Activated naive CD8-positive, alpha-beta T cell treated with anti-CD3 and anti-CD28 coated beads, Interleukin-2, amount 10 ng/mL, durations not matched to agents 7 days and 5 days (primary cell): ENCODE measurements at places on chromosomes 1 and 21.

GRCh38 chr21:38249256-38249655, 7.5 kb upstream of the KCNJ15 start:
- H3K36me3 ChIP-seq: no peaks in the 10 kb centered on the region
- H3K4me1 ChIP-seq: peaks cover 17% of the 10 kb centered on the region
- H3K27ac ChIP-seq: no peak overlapping the region
- no peak overlapping the region for H3K4me3 ChIP-seq
- DNase-seq: no peak
- H3K27me3 ChIP-seq: peaks cover 18% of the 10 kb centered on the region

DNA sequence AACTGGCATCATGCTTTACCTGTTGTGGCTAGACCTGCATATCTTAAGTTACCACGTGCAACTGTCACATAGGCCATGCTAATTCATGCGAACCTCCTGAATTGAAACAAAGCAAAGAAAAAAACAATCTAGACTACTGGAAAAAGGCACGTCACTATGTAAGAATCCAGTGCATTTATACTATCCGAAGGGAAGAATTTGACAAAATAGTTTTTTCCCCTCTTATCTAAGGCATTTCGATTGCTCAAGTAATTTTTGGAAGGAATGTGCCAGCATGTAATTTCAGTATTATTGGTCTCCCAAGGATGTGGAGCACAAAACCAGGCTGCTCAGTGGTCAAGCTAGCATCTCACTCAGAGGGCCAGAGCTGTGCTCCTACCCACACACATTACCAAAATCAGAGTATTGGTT, 31.5 kb upstream of the C1orf198 start:
- peaks cover 2% of the 10 kb centered on the region for H3K27me3 ChIP-seq
- no peaks in the 10 kb centered on the region for H3K4me1 ChIP-seq
- H3K27ac ChIP-seq: no peak overlapping the region
- H3K36me3 ChIP-seq: peaks cover 14% of the 10 kb centered on the region

- peaks cover 1% of the 10 kb centered on the region for H3K4me1 ChIP-seq
- no peaks in the 10 kb centered on the region for H3K36me3 ChIP-seq
- peaks cover 47% of the 10 kb centered on the region for H3K27me3 ChIP-seq
- H3K27ac ChIP-seq: no peak overlapping the region
- DNase-seq: no peak
- no peak overlapping the region for H3K4me3 ChIP-seq
Observed at GRCh38 chr1:157111396-157112165, 12.0 kb upstream of the ETV3L start.

GRCh38 chr1:50271968-50272578, 151.2 kb downstream of the DMRTA2 start:
- peaks cover 7% of the 10 kb centered on the region for H3K27me3 ChIP-seq
- H3K27ac ChIP-seq: no peak overlapping the region
- DNase-seq: peak; percentile 29
- no peaks in the 10 kb centered on the region for H3K4me1 ChIP-seq

DNA sequence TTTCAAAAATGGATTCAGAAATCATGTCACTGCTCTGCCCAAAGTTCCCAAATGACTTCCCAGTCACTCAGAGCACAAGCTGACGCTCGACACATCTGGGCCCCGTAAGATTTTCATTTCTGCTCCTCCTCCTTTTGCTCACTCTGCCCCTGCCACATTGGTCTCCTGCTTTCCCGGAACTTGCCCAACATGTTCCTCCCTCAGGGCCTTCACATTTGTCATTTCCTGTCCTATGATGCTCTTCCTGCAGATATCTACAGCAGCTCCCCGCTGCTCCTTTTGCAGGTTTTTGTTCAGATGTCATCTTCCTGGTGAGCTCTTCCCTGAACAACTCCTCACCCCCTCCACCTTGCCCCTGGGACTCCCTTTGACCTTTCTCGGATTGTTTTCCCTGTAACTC, 58.5 kb upstream of the IVNS1ABP start:
- H3K36me3 ChIP-seq: peaks cover 31% of the 10 kb centered on the region
- H3K27me3 ChIP-seq: no peaks in the 10 kb centered on the region
- DNase-seq: peak; percentile 35
- peaks cover 16% of the 10 kb centered on the region for H3K4me1 ChIP-seq

DNA sequence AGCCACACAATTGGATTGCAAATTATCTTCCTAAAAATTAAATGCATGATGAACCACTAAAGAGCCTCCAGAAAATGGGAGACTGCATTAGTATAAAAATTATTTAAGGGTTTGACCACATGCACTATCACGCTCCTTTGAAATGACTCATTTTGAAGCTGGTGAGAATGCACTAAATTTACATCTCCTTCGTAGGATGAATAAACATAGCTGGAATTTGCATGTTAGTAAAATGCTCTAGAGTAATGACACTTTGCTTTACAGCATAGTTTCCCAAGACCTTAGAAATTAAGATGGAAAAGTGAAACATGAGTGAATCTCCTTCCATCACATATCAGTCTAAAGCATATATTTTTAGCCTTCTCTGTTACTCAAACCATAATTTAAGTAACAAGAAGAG, 2.4 kb downstream of the PLPPR4 start:
- H3K36me3 ChIP-seq: no peaks in the 10 kb centered on the region
- H3K4me1 ChIP-seq: no peaks in the 10 kb centered on the region

- no peak overlapping the region for H3K4me3 ChIP-seq
- H3K27ac ChIP-seq: no peak overlapping the region
- H3K27me3 ChIP-seq: peaks cover 7% of the 10 kb centered on the region
- H3K36me3 ChIP-seq: no peaks in the 10 kb centered on the region
- no peaks in the 10 kb centered on the region for H3K4me1 ChIP-seq
Observed at GRCh38 chr1:203907901-203908300, 46.5 kb downstream of the SNRPE start.

DNA sequence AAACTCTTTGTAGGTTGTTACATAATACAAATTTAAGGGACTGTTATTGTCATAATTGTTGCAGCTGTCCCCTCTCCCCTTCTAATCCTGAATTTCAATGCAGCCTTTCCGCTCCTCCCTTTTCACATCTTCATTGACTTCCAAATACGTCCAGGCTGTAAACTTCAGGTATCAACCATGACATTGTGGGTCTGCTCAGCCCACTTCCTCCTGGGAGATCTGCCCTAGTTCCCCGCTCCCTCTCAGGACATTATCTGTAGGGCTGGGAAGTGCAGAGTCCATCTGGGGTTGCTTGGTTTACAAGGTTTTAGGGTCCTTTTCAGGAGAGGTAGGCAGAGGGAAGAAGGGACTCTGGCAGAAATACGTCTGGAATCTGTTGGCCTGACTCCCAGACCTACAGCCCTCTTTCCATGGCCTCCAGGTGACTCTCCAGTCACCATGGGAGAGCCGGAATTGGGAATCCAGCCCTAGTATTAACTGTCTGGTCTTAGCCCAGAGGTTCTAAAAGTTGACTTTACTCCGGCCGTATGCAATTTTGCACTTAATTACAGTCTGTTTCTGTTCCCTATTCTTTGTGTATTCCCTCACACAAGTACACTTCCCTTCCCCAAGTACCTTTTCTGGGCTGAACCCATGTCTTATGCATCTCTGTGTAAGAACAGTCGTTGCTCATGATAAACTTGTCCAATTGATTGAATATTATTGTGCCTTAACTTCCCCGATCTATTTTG, 4.7 kb upstream of the DENND2D start:
- peak overlapping the region; percentile 91 for H3K27ac ChIP-seq
- H3K4me1 ChIP-seq: peaks cover 53% of the 10 kb centered on the region
- peaks cover 10% of the 10 kb centered on the region for H3K36me3 ChIP-seq
- no peak for DNase-seq
- H3K27me3 ChIP-seq: no peaks in the 10 kb centered on the region

DNA sequence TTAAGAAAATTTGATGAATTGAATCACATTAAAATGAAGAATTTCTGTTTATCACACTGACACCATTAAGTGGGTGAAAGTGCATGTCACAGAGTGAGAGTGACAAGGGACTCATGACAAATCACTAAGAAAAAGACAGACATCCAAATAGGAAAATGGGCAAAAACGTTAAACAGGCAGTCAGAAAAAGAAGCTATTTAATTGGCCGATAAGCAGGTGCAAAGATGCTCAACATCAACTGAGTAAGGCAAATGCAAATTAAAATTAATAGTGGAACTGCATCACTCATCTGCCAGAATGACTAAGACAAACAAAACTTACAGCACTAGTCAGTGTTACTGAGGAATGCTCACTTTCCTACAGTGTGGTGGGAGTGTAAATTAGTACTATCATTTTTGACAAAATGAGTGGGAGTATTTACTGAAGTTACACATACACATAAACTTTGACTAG, 39.2 kb upstream of the RUNX1 start:
- no peaks in the 10 kb centered on the region for H3K36me3 ChIP-seq
- H3K27ac ChIP-seq: no peak overlapping the region
- H3K27me3 ChIP-seq: peaks cover 7% of the 10 kb centered on the region
- peaks cover 2% of the 10 kb centered on the region for H3K4me1 ChIP-seq
- DNase-seq: no peak

- H3K4me3 ChIP-seq: no peak overlapping the region
- DNase-seq: no peak
- H3K36me3 ChIP-seq: no peaks in the 10 kb centered on the region
- H3K27me3 ChIP-seq: peaks cover 2% of the 10 kb centered on the region
Observed at GRCh38 chr1:70063861-70064260, 141.5 kb downstream of the LRRC40 start.

- H3K4me1 ChIP-seq: peaks cover 4% of the 10 kb centered on the region
- no peak overlapping the region for H3K27ac ChIP-seq
- H3K27me3 ChIP-seq: peaks cover 6% of the 10 kb centered on the region
- no peaks in the 10 kb centered on the region for H3K36me3 ChIP-seq
- no peak overlapping the region for H3K4me3 ChIP-seq
Observed at GRCh38 chr1:147815503-147815902, 55.1 kb upstream of the GJA5 start.

DNA sequence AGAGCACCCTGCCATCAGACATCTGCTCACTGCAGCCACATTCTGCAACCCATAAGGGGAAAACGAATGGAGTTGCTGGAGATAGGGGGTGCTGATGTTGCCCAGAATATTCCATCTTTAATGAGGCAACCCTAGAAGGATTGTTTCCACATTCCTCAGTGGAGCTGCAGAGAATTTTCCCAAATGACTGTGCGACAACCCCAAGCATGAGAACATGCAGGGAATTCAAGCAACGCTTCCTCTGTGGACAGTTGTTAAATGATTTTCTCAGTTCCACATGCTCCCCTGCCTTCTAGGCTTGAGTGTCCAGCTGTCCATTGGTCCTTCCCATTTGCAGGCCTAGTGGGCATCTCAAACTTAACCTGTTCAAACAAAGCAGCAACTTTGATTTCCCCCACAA, 20.5 kb upstream of the UBL4B start:
- no peaks in the 10 kb centered on the region for H3K4me1 ChIP-seq
- no peak overlapping the region for H3K4me3 ChIP-seq
- H3K27ac ChIP-seq: no peak overlapping the region
- no peak for DNase-seq

DNA sequence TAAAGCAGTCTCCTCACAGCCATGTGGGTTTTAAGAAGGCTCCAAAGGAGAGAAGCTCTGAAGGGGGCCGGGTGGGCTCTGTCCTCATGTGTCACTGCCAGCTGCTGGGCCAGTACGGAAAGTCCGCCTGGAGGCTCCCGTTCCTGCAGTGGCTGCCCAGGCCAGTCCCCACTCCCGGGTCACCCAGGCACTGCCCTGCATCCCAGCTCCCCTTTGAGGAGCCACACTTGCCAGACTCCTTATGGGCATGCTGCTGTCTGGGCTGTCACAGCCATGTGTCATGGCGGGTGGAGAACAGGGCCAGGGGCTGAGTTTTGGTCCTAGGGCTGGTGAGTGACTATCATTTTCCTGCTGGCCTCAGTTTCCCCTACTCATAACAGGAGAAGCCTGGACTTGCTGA, 79.4 kb upstream of the ACTRT2 start:
- H3K4me1 ChIP-seq: no peaks in the 10 kb centered on the region

DNA sequence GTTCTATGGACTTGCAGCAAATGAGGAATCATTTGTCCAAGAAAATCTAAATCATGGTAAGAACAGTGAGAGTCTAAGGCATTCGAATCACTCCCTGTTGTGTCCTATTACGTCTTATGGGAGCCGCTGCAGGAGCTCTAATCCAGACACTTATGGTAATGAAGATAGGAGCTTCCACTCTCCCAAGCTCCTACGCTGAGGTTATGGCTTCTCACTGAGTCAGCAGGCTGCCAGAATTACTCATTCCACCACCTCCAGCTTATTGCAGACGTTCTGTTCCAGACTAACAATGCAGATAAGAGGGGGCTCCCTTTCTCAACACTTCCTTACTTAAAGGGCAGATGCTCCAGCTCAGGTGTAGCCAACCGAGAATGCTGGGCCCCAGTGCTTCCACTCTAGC, 212.6 kb downstream of the GREM2 start:
- no peaks in the 10 kb centered on the region for H3K36me3 ChIP-seq
- no peak overlapping the region for H3K27ac ChIP-seq
- H3K4me3 ChIP-seq: no peak overlapping the region

- H3K27ac ChIP-seq: no peak overlapping the region
- no peaks in the 10 kb centered on the region for H3K36me3 ChIP-seq
- no peaks in the 10 kb centered on the region for H3K4me1 ChIP-seq
- H3K4me3 ChIP-seq: no peak overlapping the region
- H3K27me3 ChIP-seq: peaks cover 10% of the 10 kb centered on the region
Observed at GRCh38 chr1:53182111-53182593, 14.5 kb upstream of the CPT2 start.

DNA sequence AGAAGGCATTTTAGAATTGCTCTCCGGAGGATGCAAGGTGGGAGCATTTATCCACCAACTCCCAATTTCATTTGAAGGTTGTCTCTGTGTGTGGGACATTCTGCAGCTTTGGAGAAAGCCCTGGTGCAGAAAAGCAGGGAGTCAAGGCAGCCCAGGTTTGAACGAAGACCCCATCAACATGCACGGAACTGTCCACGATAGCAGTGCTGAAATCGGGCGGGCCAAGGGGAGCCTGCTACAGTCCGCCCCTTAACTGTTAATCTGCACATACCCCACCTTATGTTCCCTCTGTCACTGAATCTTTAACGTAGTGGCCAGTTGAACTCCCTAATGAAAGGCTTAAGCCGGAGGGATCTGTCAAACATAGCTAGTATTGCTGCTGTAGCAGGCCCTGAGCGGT, 68.8 kb upstream of the C1orf174 start:
- H3K36me3 ChIP-seq: no peaks in the 10 kb centered on the region
- no peak for DNase-seq
- no peaks in the 10 kb centered on the region for H3K4me1 ChIP-seq
- no peaks in the 10 kb centered on the region for H3K27me3 ChIP-seq
- H3K4me3 ChIP-seq: no peak overlapping the region
- no peak overlapping the region for H3K27ac ChIP-seq

GRCh38 chr1:151948506-151948905, 39.2 kb upstream of the THEM4 start:
- H3K36me3 ChIP-seq: no peaks in the 10 kb centered on the region
- no peak overlapping the region for H3K4me3 ChIP-seq
- peaks cover 13% of the 10 kb centered on the region for H3K27me3 ChIP-seq
- peaks cover 15% of the 10 kb centered on the region for H3K4me1 ChIP-seq

GRCh38 chr1:3536420-3537195, 74.7 kb downstream of the MEGF6 start:
- no peak overlapping the region for H3K4me3 ChIP-seq
- no peak overlapping the region for H3K27ac ChIP-seq
- H3K36me3 ChIP-seq: no peaks in the 10 kb centered on the region
- H3K4me1 ChIP-seq: no peaks in the 10 kb centered on the region
- peaks cover 2% of the 10 kb centered on the region for H3K27me3 ChIP-seq
- no peak for DNase-seq
